Activated CD8-positive, alpha-beta T cell treated with anti-CD3 and anti-CD28 coated beads, Interleukin-2, amount 10 ng/mL, durations not matched to agents 7 days and 5 days (primary cell): ENCODE measurements at places on chromosomes 2 and 18. TPM values are rescaled to one million over a fixed set of nuclear protein-coding genes. Genes with fewer than 3 reads are reported as not detected.

Gene HSPE1
- total RNA-seq, result 153 TPM

Gene OTOF
- total RNA-seq, result 19.9 TPM

Gene LINC00305
- total RNA-seq, result not detected

Gene GATA6
- total RNA-seq, result not detected

GRCh38 chr2:201255408-201256033 is 4.8 kb upstream of the CASP8 start:
- DNase-seq, result peak; percentile 20

- DNase-seq, result no peak
These were observed 1.7 kb upstream of the PPP4R1 start for GRCh38 chr18:9616049-9616448.

- no peak for DNase-seq
These were observed 28.1 kb upstream of the SLC35G4 start for GRCh38 chr18:11581286-11581685.

- DNase-seq, result peak; percentile 69
These were observed 72.8 kb upstream of the TAF1B start for GRCh38 chr2:9770308-9771100.

DNA sequence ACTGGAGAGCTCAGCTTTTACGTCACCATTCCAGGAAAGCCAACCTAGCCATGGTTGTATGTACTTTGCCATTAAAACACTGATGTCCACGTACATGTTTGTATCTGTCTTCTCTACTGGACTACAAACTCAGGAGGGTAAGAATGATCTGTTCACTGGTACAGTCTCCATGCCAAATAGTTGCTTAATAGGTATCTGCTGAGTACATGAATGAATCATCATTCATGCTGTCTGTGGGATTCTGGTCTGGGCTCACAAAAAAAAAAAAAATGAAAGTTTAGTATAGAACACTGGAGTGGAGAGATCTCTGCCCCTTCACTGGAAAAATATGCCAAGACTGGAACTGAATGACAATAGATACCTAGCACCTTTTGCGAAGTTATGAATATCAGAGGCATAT is 102.6 kb upstream of the ITGA4 start:
- no peak for DNase-seq

GRCh38 chr2:38178556-38179419 is 102.8 kb upstream of the CYP1B1 start:
- no peak for DNase-seq

GRCh38 chr2:206971805-206972204 is 32.5 kb downstream of the CPO start:
- DNase-seq, result no peak

- DNase-seq, result no peak
These were observed 180.2 kb downstream of the LTBP1 start for GRCh38 chr2:33126958-33127357.

DNA sequence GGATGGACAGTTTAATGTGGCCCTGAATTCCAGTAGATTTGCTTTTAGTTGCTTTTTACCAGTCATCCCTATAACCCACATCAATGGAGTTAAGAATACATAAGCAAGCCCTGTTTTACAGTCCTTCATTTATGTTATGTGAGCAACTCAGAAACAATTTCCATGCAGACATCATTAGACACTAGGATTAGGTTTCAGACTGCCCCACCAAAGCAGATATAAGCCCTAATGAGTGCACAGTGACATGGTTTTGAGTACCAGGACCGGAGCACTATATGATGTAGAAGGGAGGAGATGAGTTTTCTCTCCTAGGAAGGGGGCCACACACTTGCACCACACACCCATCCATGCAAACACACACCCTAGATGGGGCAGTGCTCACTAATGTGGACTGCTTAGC is 15.5 kb downstream of the KCNS3 start:
- no peak for DNase-seq

DNA sequence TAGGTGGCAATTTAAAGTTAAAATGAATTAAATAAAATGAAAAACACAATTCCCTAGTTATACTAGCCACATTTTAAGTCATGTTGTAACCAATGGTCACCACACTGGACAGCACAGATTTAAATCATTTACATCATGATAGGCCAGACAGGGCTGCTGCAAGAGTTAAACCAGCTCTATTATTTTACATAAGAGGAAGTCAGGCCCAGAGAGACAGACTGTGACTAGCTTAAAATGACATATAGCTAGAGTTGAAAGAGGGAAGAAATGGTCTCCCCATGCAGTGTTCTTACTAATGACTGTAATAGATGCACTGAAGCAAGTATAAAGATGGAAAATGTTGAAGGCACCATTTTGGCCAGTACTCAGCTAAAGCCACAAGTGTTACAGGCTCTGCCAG is 69.6 kb downstream of the SLC66A3 start:
- DNase-seq, result no peak

DNA sequence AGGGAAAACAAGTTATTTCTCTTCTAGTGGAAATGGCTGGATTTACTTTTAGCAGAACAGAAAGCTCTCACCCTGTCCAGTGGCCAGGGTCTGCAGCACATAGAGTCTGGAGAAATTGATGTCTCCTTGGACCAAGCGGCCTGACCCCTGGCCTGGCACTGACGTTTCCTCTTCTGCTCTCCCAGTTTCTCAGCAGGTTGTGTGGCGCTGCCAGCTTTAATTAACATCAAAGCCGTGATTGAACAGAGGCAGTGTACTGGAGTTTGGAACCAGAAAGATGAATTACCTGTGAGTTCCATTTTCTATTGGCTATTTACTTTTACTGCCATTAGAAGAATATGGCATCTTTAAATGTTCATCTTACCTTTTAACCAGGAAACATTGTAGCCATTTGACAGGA is 20.9 kb downstream of the CD8A start:
- no peak for DNase-seq

- no peak for DNase-seq
These were observed 571.6 kb downstream of the ARHGAP15 start for GRCh38 chr2:143700865-143701264.

- DNase-seq, result no peak
These were observed 45.0 kb downstream of the CYRIA start for GRCh38 chr2:16620590-16620989.

- no peak for DNase-seq
These were observed 52.3 kb downstream of the ARHGAP28 start for GRCh38 chr18:6781796-6782195.

- no peak for DNase-seq
These were observed 51.4 kb upstream of the SCN1A start for GRCh38 chr2:166179201-166179600.
